ENCODE measurements at places on chromosomes 11 and 22. TPM values are rescaled to one million over a fixed set of nuclear protein-coding genes. Genes with fewer than 3 reads are reported as not detected.

- peak overlapping the region; percentile 92 for H3K4me3 ChIP-seq
- peaks cover 42% of the 10 kb centered on the region for H3K4me1 ChIP-seq
- no peaks in the 10 kb centered on the region for H3K27me3 ChIP-seq
- H3K36me3 ChIP-seq: no peaks in the 10 kb centered on the region
Measured at GRCh38 chr11:79439410-79439885, 1.4 kb downstream of the TENM4 start.

GRCh38 chr22:29840498-29840897 lies 2.4 kb upstream of the ASCC2 start:
- peaks cover 12% of the 10 kb centered on the region for H3K36me3 ChIP-seq
- DNase-seq: peak; percentile 49
- H3K27ac ChIP-seq: no peak overlapping the region
- H3K4me1 ChIP-seq: peaks cover 59% of the 10 kb centered on the region

DNA sequence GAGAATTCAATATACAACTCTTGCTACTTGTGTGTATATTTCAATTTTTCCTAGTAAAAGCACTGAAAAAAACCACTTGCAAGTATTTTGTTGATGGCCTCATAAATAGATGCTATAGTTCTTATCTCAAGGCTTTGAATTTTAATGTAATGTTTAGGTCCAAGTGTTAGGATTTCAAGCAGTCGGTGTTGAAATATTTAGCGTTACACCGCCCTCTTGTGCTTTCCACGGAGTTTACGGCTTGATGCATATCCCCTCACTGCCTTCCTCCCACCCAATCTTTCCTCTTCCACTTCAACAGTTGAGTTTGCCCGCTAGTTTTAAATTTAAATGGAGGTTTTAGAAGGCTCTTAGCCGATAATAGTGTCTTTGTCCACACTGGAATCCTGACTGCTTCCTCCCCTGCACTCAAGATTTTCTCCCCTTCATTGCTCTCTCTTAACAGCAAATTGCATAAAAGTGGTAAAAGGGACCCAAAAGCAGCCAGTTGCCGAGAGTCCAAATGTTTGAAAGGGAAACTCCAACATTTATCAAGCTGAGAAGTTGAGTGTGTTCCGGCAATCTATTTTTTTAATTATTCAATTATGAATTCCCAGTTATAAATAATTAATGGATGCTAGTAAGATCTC lies 25.9 kb upstream of the HTATIP2 start:
- no peaks in the 10 kb centered on the region for H3K36me3 ChIP-seq
- no peaks in the 10 kb centered on the region for H3K4me1 ChIP-seq
- peaks cover 19% of the 10 kb centered on the region for H3K27me3 ChIP-seq
- DNase-seq: peak; percentile 20
- H3K4me3 ChIP-seq: no peak overlapping the region

Gene OR2AG1
- total RNA-seq: not detected

GRCh38 chr11:128508770-128509510 lies 78.4 kb downstream of the ETS1 start:
- H3K4me3 ChIP-seq: peak overlapping the region; percentile 43
- peak; percentile 46 for DNase-seq
- H3K4me1 ChIP-seq: peaks cover 100% of the 10 kb centered on the region
- H3K27me3 ChIP-seq: peaks cover 6% of the 10 kb centered on the region

Gene CHRM1
- not detected for total RNA-seq

GRCh38 chr11:21615955-21616371 lies 576.9 kb upstream of the ANO5 start:
- DNase-seq: no peak
- H3K4me1 ChIP-seq: no peaks in the 10 kb centered on the region
- no peak overlapping the region for H3K27ac ChIP-seq
- no peaks in the 10 kb centered on the region for H3K36me3 ChIP-seq
- no peak overlapping the region for H3K4me3 ChIP-seq

DNA sequence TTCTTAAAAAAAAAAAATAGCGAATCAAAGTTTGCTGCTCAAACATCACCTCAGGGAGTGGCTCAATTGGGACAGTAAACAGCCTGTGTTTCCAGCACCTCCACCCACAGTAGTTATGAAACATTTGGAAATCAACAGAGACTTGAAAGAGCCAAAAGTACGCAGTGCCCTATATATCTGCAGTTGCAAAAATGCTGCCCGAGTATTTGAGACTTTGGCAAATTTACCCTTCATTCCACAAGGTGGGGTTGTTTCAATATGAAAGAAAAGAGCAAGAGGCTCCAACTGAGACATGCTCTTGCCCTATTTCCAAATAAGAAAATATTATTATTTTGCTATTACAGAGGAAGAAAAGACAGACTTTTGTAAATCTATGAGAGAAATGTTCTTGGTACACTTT lies 851.1 kb upstream of the RAG2 start:
- no peaks in the 10 kb centered on the region for H3K27me3 ChIP-seq
- no peak overlapping the region for H3K4me3 ChIP-seq
- no peak overlapping the region for H3K27ac ChIP-seq

Gene RIC8A
- total RNA-seq: 163 TPM

Gene KDELR3
- 180 TPM for total RNA-seq

Gene UBQLN3
- not detected for total RNA-seq
